ENCODE measurements at places on chromosomes 4 and X. TPM values are rescaled to one million over a fixed set of nuclear protein-coding genes. Genes with fewer than 3 reads are reported as not detected.

The NAAA gene
- 50.5 TPM for total RNA-seq

The PPP2R2C gene
- total RNA-seq = not detected

The STATH gene
- total RNA-seq = not detected

The GABRA4 gene
- not detected for total RNA-seq

The IL15 gene
- total RNA-seq = 3.3 TPM

The NXF3 gene
- total RNA-seq = not detected

The HHIP gene
- total RNA-seq = not detected

The FAM13A gene
- 10.5 TPM for total RNA-seq

The WAS gene
- total RNA-seq = 146 TPM

The CLDN2 gene
- total RNA-seq = not detected

The PABPC5 gene
- total RNA-seq = not detected

The VSIG1 gene
- 8.3 TPM for total RNA-seq

The ANKRD17 gene
- total RNA-seq = 53.0 TPM

The PNCK gene
- 0.79 TPM for total RNA-seq

The FRMD7 gene
- not detected for total RNA-seq

The CTAG1B gene
- not detected for total RNA-seq

The PASD1 gene
- not detected for total RNA-seq

The TCEAL6 gene
- total RNA-seq = not detected

The PCDH7 gene
- total RNA-seq = not detected

The SPATA4 gene
- not detected for total RNA-seq

The CSAG1 gene
- total RNA-seq = not detected

The NSUN7 gene
- total RNA-seq = 0.34 TPM

The GLRA3 gene
- total RNA-seq = not detected

The TAPT1 gene
- total RNA-seq = 46.1 TPM
